ENCODE measurements at places on chromosomes 7 and 10.

- DNase-seq, result no peak
Measured at GRCh38 chr10:76667408-76668370, 969.9 kb downstream of the KCNMA1 start.

DNA sequence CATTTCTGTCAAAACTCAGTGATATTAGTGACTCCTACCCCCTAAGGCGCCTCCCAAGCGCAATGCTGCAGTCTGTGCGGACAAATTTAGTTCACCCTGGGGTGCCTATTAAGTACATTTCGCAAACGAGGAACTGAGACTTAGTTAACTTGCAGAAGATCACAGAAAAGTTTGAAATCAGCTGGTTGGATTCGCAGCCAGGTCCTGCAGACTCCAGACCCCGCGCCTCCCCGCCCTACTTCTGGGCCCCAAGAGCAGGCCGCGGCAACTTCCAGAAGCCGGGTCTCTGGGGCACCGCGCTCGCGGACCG, 588 bp downstream of the CYREN start:
- DNase-seq, result no peak

DNA sequence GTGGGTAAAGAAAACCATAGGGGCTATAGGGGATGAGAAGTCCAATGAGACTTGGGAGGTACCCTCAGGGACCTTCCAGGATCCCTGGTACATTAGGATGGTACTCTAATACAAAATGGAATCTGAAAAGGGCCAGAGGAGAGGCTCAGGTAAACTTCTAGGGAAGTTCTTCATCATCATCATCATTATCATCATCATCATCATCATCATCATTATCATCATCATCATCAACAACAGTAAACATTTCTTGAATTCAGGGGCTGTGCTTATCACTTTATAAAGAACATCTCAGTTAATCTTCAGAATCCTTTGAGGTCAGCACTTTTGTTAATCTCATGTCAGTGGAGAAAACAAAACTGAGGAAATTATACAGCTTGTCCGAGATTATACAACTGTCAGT, 50.1 kb downstream of the PLPP4 start:
- DNase-seq, result no peak

- DNase-seq, result no peak
Measured at GRCh38 chr10:116891208-116891607, 41.9 kb downstream of the ENO4 start.

DNA sequence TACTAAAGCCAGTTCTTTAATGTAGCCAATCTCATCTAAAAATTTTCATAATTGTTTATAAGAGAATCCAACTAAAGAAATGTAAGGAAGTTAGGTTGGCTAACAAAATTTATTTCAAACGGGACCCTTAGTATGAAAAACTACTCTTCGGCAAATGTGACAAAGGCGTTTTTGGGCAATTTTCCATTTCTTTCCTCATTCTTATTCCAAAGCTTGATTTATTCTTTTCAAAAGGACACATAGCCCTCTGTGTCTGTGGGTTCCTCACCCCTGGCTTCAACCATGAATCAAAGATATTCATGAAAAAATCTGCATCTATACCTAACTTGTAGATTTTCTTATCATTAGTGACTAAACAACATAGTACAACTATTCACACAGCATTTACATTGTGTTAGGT, 195.9 kb downstream of the ZMYND11 start:
- no peak for DNase-seq

DNA sequence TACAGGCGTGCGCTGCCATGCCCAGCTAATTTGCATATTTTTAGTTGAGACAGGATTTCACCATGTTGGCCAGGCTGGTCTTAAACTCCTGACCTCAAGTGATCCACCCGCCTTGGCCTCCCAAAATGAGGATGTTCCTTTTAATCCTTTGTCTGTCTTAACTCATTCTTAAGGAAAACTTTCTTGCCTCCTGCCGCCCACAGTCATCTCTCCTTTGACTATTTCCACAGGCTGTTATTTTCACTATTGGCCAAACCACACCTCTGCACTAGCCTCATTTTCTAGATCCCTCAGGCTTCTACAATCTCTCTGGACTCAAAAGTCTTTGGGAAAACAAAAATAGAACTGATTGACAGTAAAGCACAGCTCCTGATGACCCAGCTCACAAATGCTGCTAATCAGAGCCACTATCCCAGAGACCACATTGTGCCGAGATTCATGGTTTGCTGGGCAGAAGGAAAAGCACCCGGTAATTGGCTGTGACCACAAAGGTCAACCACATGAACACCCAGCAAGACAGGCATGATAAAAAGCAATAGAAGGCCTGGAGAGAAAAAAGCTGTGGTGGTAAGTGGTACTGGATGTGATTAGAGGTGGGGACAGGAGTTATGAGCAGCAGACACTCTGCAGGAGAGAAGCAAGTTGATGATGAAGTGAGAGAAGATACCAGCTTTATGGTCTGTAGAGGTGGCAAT, 44.1 kb upstream of the ZNRF2 start:
- DNase-seq, result no peak

DNA sequence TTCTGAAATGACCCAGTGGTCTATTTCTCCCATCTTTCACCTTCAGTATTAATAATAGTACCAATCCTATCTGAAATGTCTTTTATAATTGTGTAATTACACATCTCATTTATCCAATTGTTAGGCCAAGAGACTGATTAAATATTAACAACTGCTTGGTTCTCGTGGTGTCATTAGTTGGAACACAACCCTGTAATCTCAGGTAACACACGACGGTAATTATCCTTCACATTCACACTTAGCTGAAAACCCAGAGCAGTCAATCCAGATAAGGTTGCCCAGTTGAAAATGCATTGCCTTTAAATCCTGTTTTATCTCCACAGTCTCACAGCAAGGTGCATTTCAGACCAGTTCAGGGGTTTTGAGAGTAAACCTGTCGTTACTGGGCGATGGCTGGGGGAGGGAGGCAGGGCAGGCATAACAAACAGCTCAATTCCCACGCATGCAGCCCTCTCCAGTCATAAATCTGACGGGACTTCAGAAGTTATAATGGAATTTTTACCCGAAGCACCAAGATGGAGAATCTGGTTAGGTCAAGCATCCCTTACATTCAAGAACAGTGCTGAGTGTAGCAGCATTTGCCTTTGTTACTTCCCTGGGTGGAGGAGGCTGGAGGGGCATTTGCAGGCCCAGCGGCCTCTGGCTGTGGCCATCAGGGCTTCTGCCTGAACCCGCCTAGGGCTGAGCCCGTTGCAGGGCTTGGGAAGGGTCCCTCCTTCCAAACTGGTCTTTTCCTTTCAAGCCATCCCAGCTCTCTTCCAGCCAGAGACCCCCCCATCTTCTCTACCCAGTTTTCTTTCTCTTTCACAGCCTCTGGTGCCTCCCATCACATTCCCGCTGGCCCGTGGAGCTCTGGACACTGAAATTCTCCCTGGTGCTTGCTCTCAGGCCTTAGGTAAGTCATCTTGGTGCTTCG, 201.0 kb upstream of the LYZL2 start:
- no peak for DNase-seq

GRCh38 chr7:1511444-1512422, 7.5 kb upstream of the INTS1 start:
- no peak for DNase-seq

DNA sequence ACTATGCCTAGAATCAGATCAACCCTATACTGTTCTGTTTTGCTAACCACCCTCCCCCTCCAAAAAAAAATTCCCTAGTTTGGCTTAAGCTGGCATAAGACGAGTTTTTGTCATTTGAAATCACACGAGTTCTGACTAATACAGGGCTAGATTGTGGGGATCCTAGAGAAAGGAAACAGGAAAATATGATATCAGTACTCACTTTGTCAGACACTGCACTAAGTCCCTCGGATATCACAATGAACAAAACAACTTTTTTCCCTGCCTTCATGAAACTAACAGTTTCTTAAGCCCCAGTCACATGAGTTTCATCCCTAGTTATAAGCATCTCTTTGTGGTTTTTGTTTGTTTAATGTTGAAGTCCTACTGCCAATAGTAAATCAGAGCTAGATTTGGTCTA, 118.5 kb downstream of the ITGB8 start:
- no peak for DNase-seq

DNA sequence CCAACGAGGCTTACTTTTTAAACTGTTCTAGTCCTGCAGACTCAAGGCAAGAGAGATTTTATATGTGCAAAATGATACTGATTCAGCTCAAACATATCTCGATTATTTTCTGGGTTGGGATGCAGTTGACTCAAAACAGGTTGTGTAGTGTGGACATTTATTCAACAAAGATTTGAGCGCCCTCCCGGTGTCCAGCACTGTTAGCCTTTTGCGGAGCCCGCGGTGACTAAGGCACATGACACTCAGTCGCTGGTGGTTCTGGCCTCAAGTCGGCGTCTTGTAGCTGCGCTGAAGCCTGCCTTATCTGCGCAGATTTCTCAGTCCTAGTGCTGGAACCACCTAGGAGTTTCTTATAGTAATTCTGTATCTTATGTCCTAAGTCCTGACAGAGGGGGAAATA, 938 bp upstream of the CADPS2 start:
- peak; percentile 53 for DNase-seq

DNA sequence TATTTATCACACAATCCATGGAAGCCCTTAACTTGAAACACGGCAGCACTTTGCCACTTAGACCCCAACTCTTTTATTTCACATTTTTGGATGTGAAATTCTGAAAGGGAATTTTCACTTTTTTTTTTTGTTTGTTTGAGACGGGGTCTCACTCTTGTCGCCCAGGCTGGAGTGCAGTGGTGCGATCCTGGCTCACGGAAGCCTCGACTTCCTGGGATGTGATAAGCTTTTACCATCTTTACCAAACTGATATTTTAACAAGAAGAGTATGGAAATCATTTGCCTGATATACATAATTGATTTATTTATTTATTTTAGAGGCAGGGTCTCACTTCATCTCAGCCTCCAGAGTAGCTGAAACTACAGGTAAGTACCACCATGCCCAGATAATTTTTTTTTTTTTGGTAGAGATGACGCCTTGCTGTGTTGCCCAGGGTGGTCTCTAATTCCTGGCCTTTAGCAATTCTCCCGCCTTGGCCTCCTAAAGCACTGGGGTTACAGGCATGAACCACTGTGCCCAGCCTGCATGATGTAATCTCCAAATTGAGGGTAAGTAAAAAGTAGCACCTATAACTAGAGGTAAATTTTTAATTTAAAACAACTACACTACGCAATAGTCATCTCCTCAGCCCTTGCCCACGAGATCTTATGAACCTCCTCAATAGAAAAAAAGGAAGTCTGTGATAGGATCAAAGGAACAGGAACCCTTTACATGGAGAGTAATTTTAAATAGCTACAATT, 180.7 kb upstream of the KLF14 start:
- DNase-seq, result no peak

DNA sequence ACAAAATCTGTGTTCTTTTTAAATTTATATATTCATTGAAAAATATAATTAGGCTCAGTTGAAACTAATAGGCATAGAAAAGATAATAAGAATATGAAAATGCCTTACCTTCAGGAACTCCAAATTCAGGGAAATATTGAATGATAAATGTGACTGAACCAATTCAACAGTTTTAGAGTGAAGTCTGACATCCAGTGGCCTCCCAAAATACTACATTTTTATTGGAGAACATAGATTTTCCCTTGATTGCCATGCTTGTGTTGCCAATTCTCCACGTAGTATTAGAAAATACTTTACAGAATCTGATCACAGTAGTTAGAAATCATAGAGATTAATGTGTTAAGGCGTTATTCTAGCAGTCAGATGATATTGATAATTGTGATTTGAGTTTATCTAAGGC, 1246.7 kb downstream of the GATA3 start:
- no peak for DNase-seq

DNA sequence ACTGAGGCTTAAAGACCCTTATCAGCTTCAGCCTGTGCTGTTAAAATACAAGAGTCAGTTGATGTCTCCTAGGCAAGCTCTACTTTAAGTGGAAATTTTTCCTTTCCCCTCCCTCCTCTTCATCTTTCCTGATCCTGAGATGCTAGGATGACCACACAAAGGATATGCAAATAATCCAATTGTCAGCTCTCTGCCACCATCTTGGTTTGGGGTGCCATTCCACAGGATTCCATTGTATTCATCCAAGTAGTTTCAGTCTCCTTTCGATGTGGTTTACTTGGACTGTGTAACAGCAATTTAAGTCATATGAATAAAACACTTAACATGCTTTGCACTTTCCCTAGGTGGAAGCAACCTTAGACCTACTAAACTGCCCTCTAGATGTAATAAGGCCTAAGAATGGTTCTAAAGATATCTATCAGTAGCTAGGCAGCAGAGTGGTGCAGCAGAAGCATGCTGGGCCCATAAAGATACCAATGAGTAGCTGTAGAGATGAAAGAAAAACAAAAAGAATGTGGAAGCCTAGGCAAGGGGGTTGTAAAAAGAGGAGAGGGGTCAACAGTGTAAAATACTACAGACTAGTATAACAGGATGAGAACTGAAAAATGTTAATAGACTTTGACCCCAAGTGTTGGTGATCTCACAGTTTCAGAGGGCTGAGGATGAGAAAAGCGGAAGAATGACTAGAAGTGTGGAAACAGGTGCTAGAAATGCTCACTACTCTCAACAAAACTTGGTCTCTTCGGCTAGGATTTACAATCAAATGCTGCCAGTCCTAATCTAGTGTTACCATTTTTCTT, 2.4 kb upstream of the CFAP69 start:
- DNase-seq, result no peak

GRCh38 chr7:15891151-15891881, 204.8 kb upstream of the MEOX2 start:
- no peak for DNase-seq

DNA sequence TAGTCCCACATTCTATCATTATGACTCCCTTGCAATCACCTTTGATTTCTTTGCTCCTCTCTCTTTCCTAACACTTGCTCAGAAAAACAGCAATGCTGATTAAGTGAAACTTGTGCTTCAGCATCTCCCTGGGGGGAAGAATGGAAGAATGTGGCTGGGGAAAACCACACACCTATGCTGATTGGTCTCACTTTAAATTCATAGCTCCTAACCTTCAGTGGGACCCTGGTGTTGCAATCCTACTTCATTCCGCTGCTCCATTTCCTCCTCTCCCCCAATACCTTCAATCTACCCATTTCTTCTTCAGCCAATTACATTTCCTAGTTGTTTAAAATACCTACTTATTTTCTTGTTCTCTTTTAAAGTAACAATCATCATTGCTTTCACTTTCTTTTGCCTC, 1166.7 kb upstream of the C7orf33 start:
- DNase-seq, result no peak

- no peak for DNase-seq
Measured at GRCh38 chr10:79387974-79388850, 40.9 kb downstream of the PPIF start.

DNA sequence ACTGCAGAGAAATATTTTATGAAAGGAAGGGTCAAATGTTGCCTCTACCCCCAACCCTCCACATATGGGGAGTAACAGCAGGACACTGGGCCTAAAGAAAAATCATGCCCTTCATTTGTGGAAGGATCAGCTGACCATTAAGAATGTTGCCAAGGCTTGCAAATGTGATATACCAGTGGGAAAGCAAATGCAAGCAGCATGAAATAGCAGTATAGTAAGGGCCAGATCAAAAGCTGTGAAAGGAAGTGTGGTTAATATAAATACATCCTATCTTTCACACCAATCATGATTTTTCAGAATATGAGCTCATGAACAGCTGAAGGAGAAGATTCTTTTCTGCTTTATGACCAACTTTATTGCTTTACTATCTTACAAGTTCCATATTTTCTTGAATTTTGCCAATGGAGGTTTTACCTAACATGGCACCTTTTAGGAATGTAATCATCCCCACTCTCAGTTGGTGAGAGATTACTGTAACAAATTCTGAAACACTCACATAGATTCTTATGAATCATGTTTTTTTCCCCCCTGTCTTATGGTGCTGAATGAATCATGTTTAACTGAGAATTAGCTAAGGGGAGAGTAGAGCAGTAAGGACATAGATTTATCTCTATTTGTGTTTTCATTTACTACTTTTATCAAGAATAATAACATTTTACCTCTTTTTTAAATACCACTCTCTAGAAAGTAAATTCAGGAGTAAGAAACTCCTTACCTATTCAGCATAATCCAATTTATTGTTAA, 12.1 kb upstream of the ATAD1 start:
- no peak for DNase-seq

All from hippocampal formation (tissue), 2 donors.